ENCODE measurements at places on chromosomes 4 and X.

- DNase-seq: peak; percentile 56
Observed at GRCh38 chrX:140765043-140765784, 55.7 kb downstream of the LINC00632 start.

DNA sequence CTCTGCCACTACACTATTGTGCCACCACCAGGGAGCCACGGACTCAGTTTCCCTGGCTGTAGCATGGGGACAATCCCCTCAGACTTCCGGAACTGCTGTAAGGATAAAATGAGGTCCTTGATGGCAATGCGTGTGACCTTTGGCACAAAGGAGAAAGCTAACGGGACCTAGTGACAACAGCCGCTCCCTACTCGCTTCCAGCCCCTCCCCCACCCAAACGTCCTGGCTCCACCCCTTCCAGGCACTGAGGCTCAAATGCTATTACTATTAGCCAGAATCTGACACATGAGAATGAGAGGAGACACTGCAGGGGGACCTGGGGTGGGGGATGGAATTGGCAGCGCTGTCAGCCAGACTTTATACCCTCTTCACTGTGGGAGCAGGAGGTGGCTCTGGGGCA is 5.4 kb upstream of the DUSP9 start:
- no peak for DNase-seq

- no peak for DNase-seq
Observed at GRCh38 chr4:176755001-176755400, 37.7 kb downstream of the VEGFC start.

GRCh38 chr4:139630991-139631390 is 34.6 kb upstream of the MGST2 start:
- DNase-seq: no peak

- DNase-seq: no peak
Observed at GRCh38 chr4:155407480-155407879, 30.7 kb upstream of the MAP9 start.

- peak; percentile 40 for DNase-seq
Observed at GRCh38 chr4:152691761-152692160, 12.0 kb upstream of the TMEM154 start.

GRCh38 chr4:73434311-73434710 is 1.7 kb upstream of the AFP start:
- peak; percentile 21 for DNase-seq

DNA sequence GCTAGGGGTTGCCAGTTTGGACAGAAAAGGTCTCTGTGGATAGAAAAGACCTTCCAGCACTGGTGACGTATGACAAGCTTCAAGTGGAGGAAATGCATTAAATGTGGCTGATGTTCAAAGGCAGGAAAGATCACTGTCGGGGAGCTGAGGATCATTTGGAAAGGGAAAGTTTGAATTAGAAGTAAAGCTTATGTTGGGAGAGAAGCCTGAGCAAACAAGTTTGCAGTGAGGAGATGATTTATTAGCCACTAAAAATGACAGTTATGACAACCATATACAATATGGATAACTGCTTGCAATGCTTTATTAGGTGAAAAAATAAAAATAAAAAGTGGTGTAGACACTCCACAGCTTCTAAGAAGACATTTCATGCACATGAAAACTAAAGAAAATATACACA is 135.3 kb upstream of the HS3ST1 start:
- DNase-seq: no peak

DNA sequence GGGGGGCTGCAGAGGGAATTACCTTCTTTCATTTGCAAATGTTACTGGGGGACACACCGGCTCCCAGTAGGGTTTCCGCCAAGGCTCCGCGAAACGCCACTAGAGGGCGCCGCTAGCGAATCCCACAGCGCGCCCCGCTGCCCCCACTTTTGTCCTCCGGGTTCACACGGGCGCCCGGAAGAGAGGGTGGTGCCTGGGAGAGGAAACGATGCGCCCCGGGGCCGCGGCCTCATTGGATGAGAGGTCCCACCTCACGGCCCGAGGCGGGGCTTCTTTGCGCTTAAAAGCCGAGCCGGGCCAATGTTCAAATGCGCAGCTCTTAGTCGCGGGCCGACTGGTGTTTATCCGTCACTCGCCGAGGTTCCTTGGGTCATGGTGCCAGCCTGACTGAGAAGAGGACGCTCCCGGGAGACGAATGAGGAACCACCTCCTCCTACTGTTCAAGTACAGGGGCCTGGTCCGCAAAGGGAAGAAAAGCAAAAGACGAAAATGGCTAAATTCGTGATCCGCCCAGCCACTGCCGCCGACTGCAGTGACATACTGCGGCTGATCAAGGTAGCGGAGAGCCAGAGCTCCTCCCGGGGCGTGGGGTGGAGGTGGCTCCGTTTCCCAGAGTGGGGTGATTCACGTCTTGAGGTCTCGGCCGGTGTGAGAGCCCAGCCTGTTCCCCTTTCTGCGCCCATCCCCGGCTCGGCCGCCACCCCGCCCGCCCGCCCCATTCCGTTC is at the start of gene SAT1:
Gene SAT1 (plus strand): TSS at position 311 of the 726 bp plus-strand sequence. CDS start 179 bp downstream, at position 490.
- DNase-seq: peak; percentile 89

- DNase-seq: no peak
Observed at GRCh38 chrX:147900349-147900748, 11.4 kb upstream of the FMR1 start.

DNA sequence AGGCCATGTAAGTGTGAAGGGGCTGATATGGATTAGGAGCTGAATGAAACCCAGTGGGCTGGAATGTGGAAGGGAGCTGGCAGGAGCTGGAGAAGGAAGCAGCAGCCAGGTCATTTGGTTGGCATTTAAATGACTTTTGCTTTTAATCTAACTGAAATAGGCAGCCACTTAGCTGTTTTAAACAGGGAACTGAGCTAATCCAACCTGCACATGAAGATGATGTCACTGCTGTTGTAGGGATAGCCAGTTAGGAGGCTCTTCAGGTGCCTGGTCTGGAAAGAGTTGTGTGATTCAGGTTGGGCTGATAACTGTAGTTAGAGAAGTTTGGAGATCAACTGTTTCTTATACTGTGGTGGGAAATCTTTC is 122.4 kb downstream of the PALLD start:
- no peak for DNase-seq

GRCh38 chr4:42768125-42768748 is 111.3 kb upstream of the ATP8A1 start:
- DNase-seq: no peak

DNA sequence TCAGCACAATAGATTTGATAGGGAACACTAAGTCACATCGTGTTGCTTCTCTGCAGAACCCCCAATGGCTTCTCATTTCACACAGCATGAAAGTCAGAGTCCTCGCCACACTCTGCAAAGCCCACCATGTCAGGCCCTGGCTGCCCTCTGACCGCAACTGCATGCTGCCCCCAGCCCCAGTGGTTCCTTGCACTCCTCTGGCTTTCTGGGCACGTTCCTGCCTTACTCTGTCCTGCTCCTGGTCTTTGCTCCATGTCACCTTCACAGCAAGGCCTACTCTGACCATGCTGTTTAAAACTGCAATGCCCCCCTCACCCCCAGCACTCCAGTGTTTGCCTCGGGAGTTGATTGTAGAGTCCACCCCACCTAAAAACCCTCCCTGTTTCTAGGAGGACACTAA is 78.1 kb downstream of the EVC start:
- DNase-seq: no peak

GRCh38 chr4:88514557-88515511 is 8.7 kb downstream of the PYURF start:
- no peak for DNase-seq

- peak; percentile 54 for DNase-seq
Observed at GRCh38 chrX:9885150-9885549, 82.0 kb upstream of the CLDN34 start.

GRCh38 chr4:184548316-184548647 is 73.9 kb upstream of the IRF2 start:
- no peak for DNase-seq

GRCh38 chr4:26731351-26732035 is 129.1 kb upstream of the STIM2 start:
- no peak for DNase-seq

DNA sequence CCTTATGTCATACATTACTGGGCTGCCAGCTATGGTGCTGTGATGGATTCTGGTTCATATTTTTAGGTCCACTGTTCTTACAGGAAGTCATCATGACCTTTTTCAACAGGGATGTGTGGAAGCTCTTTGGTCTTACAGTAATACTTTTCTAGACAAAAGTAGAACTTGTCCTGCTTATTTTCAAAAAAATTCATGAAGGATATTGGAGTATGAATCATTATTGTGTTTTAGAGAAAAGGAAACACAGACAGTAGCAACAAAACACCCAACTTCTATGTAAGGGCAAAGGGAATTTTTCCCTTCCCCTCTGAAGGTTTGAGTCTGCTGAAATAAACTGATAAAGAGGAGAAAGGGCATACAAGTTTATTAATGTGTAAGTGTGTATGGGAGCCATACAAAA is 54.7 kb upstream of the FAM9C start:
- DNase-seq: no peak

DNA sequence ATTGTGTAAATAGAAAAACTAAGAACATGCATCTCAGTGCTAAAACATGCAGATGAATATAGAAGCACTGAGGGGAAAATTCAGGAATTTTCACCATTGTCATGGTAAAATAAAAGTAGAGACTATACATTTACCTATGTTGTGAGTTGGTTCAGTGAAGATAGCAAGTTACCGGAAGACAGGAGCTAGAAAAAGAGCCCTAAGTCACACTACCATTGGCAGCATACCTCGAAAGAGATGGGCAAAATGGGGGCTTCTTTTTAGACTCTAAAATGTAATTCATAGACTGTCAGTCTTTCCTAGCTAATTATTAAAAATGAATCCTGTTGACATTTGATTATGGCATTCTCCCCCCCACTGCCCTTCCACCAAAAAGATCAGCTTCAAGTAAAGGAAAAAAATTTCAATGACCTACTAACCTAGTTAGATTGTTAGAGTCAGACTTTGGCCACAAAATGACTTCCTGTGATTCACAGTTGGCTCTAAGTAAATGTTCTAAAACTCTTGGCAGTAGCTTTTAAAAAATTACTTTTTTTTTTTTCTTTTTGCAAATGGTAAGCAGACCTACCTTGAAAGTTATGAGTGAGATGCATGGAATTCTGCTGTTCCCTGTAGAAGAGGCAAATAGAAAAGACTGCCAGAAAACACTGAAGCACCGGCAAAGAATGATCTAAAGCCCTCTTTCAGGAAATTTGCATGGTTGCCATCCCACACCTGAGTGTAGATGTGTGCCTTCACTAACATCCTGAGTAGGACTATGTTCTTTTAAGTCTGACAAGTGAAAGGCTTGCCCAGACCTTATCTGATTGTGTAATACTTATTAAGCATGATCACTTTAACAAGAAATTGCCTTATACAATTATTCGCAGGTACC is 26.4 kb upstream of the ARSJ start:
- DNase-seq: peak; percentile 65

- no peak for DNase-seq
Observed at GRCh38 chrX:130109429-130110378, 593 bp downstream of the ELF4 start.

DNA sequence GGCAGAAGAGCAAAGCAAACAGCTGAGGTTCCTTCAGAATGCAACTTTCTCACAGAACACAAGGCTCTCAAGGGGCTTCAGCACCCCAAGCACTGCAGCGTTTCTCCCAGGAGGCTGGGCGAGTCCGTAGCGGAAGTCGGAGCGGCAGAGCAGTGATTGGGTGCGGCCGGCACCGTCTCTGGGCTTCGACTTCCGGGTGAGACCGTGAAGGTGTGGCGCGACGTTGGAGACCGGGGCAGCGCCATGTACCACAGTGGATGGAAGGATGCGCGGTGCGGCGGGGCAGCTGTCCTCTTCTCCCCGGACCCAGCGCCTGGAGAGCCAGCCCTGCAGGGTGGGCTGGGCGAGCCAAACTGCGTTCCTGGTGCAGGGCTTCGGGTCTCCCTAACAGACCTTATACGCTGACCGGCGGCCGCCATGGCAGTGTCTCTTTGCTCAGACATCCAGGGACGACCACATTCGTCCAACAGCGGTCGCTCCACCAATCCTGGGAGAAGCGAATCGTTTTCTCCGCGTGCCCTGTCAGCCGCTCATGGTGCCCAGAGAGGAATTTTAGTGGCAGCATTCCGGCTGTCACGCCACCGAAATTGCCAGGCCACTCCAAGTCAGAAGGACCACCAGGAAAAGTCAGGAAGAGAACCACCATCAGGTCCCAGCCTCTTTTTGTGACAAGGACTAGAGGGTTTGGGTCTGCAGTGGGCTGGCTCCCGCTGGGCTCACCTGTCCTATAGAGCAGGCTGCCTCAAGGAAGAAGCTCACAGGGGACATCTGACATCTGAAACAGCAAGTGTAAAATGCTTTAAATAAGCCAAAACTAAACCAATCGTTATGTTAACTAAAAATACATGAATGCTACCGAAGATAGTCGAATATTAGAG is 20.5 kb downstream of the TRIM61 start:
- DNase-seq: peak; percentile 72
